NCI-H1930 (cell line): ENCODE measurements at places on chromosomes 6 and 20.
A peak's percentile ranks its signal among the peaks of the same experiment; 100 is the strongest.

DNA sequence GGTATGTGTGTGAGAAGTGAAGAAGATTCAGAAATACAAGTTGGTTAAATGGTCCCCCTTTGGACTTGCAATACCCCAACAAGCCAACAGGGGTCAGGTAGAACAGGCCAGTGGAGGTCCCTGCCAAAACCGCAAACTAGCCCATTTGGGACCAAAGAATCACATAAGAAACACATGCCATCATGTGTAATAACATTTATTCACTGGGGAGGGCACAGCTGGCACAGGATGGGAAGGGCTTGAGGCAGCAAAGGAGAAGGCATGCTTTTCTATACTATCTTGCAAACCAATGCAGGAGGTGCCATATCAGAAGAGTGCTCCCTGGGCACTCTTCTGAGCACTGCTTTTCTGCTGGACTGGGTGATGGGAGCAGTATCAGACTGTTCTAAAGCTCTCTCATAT lies 116.1 kb upstream of the TRAF3IP2 start:
- DNase-seq: no peak

DNA sequence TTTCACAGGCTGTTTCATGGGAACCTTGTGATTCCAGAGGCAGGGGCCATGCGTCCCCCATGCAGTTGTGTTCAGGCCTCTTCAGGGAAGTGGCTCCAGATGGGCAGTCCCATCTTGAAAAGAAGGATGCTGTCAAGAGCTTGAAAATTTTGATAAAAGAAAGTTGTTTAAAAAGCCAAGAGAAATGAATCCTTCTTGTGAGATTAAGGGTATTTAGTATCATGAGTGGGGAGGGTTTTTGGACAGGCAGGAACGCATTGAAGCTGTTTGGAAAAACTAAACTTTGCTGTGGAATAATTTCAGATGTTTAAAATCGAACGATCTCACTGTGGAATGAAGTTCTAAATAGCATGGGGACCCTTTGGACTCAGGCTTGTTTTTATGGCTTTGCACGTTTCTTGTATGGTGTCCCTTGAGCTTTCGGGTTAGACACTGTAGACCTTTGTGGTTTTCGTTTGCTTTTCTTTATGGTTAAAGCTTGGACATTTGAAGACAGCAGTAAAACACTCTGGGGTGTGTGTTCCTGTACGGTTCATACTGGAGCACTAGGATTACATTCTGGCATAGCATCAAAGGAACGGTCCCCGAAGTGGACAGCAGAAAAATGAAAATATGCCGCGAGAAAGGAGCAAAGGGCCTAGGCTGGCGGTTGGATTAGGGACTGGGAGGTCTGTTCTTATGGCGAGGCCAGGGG lies 18.2 kb downstream of the KIF25 start:
- DNase-seq: no peak

DNA sequence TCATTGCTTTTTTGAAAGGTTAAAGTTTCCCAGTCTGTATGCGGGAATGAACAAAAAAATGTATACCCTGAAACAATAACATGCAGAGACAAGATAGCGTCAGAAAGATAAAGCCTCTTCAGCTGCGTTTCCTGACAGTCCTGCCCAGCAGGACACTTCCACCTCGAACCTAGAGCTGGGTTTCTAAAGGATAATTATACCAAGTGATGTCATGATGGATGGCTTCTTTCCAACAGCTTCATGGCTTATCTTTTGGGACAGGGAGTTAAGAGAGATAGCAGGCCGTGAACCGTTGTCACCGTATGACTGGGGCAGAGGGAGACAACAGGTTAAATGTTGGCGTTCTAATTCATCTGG lies 267.6 kb upstream of the SGK1 start:
- peak; percentile 87 for DNase-seq

DNA sequence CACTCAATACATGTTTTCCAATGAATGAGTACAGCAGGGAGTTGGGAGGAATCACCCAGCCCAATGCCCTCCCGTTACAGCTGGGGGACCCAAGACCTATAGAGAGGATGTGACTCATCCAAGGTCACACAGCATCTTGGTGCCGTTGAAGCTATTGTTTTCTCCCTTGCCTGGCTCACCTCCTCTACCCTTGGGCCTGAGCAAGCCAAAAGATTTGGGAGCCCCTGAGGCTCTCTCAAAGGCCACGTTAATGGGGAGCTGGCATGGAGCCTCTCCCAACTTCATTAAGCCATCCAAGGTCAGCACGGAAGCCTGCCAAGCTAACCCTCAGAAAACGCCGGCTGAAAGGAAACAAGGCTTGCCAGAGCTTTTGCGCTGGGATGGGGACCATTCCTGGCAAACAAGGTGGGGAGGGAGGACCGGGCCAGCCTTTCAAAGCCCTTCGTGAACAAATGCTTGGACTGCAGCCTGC lies 30.4 kb downstream of the KCNB1 start:
- DNase-seq: no peak

- DNase-seq: peak; percentile 21
These were observed 27.3 kb downstream of the GSTA3 start for GRCh38 chr6:52881996-52882841.

DNA sequence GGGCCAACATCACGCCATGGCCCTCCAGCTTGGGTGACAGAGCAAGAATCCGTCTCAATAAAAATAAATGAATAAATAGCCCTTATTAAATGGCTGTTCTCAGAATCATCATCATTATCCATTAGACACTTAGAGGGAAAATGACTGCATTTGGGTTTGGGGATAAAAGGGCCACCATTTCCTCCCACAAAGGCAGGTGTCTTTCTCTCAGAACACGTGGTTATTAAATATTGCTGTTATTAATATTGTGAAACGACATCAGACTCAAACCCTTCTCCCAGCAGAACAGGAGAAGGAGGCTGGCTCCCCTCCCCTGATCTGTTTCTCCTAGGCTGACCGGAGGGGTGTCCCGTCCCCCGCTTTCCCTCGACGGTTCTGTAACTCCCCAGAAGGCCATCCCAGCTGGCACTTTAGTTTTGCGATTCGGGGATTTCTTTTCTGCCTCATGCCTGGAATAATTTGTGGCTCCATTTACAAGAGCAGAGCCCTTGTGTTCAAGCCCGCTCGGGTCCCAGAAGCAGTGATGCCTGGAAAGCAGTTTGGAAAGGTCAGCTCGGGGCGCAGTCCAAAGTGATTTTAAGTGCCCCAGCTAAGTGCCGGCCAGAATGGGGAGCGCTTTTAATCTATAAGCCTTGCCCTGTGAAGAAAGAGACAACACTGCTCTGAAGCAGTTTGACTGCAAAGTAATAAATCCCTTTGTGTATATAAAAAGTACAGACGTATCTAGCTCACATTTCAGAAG lies 41.9 kb downstream of the EYA2 start:
- DNase-seq: no peak
